ENCODE measurements at places on chromosomes 5 and 9.

- DNase-seq = no peak
Observed at GRCh38 chr9:87834357-87834756, 48.3 kb upstream of the SPATA31E1 start.

- DNase-seq = no peak
Observed at GRCh38 chr9:116958881-116959280, 271.8 kb downstream of the TRIM32 start.

DNA sequence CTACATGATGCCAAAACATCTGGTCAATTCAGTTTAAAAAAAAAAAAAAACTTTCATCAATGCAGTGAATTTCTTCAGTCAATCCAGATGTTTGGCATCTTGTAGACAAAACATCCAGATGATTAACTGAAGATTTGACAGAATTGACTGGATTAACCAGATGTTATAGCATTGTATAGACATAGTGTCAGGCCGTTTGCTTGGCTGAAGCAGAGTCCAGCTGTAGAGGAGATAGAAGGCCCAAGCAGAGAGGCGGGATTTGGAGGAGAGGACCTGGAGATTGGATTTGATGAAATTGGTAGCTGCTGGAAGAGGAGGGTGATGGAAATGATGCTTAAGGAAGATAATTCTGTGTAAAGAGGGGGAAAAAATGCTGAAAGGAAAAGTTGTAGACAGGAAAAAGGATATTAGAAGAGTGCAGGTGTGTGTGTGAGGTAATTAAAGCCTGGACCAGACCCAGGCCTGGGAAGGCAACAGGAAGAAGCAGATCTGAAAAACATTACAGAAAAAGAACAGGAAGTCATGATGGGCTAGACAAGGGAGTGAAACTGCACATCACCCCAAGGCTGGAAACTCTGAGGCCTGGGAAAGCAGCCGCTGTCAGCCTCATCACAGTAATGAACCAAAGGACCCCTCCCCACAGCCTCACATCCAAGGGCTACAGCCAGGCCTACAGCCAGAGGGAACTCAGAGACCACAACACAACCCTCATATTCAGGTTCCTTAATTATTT is 258.3 kb downstream of the CWC27 start:
- no peak for DNase-seq

- DNase-seq = no peak
Observed at GRCh38 chr9:127550282-127550681, 61.8 kb upstream of the STXBP1 start.

DNA sequence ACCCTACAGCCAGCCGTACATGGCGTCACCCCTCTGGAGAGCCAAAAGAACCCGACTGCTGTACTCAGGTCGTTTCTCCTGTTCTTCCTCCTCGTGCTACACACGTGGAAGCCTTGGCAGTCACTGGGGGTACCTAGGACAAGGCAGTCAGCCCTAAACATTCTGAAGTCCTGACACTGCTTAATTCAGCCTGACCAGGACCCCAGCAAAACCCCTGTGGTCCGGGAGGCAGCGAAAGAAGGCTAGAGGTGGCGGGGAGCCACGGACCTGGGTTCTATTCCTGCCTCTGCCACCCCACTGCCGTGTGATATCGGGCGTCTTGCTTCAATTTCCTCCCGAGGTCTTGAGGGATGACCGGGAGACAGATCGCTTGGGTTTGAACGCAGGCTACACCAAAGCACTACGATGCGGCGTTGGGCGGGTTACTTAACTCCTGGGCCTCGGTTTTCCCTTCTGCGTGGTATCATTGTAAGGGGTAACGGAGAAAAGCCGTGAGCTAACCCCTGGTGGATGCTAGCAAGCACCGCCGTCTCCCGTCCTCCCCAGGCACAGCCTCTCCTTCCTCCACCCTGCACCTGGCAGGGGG is 429 bp upstream of the ARL10 start:
- no peak for DNase-seq

DNA sequence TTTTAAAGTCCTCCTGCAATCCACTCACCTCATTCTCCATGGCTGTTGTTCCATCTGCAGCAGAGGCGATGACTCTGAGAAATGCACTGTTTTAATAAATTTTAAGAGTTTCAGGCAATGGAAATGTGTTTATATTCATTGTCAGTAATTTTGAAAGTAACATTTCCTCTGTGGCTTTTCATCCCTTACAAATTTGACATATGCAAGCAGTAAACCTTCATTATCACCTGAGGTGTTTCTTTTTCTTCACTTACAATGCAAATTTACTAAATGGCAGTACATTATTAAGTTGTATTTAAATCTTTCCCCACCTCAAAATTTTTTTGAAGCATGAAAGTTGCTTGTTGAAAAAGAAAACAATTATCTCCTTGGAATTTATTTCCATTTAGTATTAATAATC is 136.9 kb downstream of the DIRAS2 start:
- no peak for DNase-seq

DNA sequence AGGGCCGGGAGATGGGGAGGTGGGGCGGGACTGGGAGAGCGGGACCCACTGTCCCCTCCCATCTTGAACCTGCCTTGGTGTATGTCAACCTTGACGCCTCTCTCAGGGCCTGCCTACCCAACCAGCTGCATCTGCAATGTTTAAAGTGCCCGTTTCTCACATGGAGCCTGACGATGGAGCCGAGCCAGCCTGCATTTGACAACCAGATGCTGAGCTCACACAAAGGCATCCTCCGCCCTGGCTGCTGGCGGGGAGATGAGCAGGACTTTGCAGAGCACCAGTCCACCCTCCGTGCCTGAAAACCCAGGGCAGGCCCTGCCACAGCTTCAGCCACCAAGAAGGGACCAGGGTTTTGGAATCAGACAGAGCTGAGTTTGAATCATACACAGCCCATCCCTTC is 141.1 kb upstream of the SMIM23 start:
- DNase-seq = no peak

DNA sequence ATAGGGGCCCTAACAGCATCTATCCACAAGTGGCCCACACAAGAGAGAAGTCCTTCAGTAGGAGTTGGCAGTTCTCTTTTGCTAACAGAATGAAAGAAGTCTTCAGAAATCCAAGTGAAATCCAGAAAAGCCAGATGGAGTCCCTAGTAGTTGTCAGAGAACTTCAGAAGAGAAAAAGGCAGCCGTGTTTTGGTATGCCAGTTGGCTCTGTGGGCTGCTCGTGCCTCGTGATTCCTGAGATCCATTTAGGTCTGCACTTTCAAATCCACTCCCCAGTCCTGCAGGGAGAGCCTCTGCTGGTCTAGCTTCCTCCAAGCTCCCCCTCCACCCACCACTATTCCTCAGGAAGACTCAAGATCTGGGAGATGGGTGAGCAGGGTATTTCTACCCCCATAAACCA is 69.0 kb downstream of the CFAP90 start:
- no peak for DNase-seq

- DNase-seq = no peak
Observed at GRCh38 chr9:26685818-26686217, 206.8 kb downstream of the CAAP1 start.
